NCI-H446 (cell line): ENCODE measurements at places on chromosomes 7 and 10.

DNA sequence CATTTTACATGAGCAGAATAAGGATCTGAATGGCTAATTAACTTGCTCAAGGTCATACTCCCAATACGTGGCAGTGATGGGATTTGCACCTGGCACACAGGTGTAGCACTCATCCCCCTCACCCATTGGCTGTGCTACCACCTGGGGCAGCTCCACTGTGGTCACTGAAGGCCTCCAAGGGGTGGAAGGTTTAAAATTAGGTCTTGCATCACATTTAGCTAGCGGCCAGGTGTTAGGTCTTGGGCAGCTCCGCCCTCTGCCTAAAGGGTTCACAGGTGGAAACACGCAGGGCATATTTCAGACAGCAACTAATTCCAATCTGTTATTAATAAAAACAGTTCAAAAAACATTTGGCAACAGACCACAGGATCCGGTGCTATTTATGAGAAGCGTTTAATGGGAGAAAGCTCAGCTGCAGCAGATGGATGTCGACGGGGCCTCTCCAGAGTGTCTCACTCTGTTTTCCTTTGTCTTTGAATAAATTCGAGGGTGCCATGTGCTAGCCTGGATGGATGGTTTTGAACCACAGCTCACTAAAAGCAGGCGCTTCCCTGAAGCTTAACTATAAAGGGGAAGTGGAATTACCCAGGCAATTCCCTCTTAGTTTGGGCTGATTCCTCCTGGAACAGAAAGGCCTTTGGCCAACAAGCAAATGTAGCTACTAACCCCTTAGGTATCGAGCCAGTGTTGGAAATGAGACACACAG, 1017.6 kb downstream of the TYW1 start:
- no peak for DNase-seq

DNA sequence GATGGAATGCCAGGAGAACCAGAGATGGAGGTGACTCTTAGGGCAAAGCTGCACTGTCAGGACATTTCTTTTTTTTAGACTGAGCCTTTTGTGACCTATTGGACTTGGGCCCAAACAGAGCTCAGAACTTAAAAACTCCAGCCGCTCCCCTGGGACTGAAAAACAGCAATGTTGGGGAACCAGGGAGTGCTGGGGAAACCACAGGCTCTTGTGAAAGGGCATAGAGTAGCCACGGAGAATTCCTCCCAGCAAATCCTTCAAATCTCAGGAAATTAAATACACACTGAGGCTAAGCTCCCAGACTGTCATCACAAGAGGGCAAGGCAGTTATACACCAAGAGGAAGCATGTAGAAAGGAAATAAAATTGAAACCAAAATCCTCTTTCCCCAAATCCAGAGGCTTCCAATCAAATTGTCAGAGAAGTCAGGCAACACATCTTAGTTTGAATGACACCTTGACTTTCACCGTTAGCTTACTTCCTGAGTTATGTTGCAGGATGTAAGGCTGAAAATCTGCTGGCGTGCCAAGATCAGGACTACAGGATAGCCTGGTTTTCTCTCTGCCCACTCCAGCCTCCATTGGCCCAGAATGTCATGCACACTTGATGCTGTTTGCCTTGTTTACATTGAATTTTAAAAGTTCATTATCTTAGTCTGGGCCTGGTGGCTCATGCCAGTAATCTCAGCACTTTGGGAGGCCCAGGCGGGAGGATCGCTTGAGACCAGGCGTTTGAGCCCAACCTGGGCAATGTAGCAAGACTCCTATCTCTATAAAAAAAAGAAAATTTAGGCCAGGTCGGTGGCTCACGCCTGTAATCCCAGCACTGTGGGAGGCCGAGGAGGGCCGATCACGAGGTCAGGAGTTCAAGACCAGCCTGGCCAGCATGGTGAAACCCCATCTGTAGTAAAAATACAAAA, 2.6 kb upstream of the RFC2 start:
- no peak for DNase-seq

- DNase-seq: no peak
These were observed 366.1 kb upstream of the ANKRD30A start for GRCh38 chr10:36759141-36759805.

DNA sequence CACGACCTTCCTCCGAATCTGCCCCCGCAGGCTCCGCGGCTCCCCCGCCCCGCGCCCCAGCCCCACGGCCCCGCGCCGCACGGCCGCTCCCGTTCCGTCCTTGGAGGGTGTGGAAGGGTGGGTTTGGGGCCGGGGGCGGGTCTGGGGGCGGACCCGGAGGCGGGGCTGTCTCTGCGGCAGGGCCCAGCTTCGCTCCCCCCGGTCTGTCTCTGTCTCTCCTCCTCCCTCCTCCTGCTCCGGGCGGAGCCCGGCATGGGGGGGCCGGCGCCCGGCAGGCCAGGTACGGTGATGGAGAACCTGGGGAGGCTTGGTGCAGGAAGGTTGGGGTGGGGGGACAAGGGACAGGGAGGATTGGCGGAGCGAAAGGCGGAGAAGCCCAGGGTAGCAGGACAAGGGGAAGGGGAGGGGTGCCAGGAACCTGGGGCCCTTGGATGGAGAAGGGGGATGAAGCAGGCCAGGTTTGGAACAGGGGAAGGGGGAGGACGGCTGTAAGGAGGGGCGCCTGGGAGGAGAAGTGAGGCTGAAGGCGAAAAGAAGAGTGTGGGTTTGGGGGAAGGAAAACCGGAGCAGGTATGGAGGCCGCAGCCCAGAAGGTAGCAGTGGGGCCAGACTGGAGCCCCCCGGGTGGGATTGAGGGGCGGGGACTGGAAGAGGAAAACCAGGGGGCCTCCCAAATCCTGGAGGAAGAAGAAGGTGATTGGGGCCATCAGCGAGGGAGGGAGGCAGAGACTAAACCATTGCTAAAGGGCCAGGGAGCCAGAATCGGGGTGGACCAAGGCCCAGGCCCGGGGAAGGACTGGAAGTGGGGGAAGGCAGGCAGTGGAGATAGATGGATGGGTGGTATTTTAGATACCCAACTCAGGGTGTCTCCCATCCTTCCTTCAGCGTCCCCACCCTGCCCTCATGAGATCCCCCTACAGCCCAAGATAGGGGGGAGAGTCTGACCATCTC, at the start of gene NYAP1:
Gene NYAP1 (plus strand): TSS at position 206 of the 951 bp plus-strand sequence. CDS start 1,385 bp downstream, outside the sequence.
- peak; percentile 41 for DNase-seq

DNA sequence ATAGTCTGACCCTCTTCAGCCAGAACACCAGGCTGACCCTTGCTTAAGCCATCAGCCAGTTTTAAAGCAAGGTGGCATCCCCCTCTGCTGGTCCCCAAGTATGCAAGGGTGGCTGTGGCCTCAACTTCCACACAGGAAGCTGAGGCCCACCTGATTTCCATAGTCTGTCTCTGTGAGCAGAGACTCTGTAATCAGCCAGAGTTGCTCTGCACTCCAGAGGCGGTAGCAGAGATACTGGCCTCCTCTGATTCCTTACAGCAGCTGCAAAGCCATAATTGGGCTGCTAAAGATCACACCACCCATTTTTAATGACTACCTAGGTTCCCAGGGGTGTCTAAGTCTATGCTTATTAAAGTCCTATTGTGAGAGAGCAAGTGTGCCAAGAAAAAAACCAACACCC, 1.8 kb downstream of the PDAP1 start:
- no peak for DNase-seq

DNA sequence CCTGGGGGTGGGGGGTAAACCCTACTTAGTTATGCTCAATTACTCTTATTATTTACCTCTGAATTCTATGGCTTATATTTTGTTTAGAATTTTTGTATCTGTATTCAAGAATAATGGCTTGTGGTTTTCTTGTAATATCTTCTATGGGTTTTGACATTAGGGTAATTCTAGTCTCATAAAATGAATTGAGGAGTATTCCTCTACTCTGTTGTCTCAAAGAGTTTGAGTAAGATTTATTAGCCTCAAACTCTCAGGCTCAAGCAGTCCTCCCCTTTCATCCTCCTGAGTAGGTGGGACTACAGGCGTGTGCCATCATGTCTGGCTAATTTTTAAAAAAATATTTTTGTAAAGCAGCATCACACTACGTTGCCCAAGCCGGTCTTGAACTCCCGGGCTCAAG, 19.6 kb upstream of the UCMA start:
- DNase-seq: no peak

GRCh38 chr7:32200646-32201045, 130.4 kb upstream of the PDE1C start:
- DNase-seq: peak; percentile 12

DNA sequence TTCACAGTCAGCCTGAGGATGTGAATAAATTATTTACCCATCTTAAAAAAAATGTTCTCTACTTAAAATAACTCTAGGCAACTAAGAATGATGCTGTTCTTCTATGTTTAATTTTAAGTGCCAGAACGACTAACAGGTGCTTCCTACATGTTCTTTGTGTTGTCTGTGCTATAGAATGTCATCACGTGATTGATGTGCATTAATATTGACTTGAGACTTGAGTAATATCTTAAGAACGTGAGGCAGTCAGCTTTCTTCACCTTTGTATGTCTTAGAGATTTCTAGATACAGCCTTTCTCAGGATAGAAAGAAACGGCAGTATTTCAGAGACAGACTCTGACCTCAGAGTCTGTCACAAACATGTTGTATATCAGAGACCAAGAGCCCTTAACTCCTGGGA, 274.6 kb downstream of the KCND2 start:
- no peak for DNase-seq

DNA sequence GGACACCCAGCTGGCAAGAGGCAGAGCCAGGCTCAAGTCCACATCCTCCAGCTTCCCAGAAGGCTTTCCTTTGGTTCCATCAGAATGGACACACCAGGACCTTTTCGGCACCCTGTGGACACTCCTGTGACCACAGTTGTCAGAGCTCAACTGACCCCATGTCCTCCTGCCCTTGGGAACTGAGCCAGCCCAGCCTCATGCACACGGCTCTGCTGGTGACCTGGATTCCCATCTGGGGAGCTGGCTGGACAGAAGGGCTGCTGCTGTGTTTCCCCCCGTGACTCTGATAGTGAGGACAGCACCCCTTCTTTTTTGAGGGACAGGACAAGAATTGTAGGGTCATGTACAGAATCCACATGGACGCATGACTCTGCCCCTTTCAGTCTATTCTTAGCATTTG, 289.2 kb downstream of the WDR37 start:
- no peak for DNase-seq

DNA sequence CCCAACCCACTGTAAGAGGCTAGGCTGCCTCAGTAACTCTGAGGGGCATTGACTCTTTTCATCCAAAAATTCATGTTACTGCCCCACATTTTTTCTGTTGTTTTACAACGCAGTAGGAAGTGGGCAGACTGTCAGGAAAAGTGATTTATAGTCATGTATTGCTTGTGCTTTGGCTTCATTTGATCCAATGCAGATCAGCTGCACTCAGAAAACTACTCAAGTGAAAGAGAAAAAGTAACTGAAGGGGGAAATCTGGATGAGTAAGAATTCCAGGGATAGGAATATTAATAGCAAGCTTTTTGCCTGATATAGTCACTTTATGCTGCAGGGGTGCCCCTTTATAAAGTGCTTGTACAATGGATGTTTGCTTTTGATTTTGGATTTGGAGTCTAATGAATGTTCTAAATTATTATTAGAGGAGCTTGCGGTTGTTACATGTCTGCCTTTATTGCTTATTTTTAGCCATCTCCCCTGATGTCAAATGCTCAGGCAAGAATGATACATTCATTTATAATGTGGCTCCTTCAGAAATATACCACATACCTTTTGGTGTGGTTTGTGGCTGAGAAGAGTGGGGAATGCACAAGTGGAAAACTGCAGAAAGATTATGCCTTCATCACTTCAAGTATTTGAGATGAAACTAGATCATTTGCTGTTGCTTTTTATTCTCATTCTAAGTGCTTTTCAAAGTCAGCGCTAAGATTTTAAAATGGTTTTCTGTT, 86.1 kb downstream of the EGFR start:
- no peak for DNase-seq

GRCh38 chr10:62356447-62356846, 17.7 kb upstream of the ZNF365 start:
- DNase-seq: no peak

GRCh38 chr7:18123508-18124239, 96.0 kb upstream of the PRPS1L1 start:
- DNase-seq: no peak

DNA sequence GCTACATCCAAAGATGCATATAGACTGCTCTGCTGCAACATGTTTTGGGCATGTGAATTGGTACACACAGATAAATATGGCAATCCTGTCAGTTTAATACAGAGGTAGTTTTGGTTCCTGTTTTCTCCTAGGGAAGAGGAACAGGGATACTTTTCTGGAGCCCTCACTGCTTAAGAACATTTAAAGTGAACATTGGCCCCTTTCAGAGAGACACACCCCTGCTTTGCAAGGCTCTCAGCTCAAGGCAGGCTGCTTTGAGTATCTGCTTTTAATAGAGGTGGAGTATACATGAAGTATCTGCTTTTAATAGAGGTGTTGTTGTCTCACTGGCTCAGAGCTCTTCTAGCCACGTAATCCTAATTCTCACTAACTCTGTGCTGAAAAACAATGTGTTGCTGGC, 38.9 kb downstream of the CYP51A1 start:
- no peak for DNase-seq

DNA sequence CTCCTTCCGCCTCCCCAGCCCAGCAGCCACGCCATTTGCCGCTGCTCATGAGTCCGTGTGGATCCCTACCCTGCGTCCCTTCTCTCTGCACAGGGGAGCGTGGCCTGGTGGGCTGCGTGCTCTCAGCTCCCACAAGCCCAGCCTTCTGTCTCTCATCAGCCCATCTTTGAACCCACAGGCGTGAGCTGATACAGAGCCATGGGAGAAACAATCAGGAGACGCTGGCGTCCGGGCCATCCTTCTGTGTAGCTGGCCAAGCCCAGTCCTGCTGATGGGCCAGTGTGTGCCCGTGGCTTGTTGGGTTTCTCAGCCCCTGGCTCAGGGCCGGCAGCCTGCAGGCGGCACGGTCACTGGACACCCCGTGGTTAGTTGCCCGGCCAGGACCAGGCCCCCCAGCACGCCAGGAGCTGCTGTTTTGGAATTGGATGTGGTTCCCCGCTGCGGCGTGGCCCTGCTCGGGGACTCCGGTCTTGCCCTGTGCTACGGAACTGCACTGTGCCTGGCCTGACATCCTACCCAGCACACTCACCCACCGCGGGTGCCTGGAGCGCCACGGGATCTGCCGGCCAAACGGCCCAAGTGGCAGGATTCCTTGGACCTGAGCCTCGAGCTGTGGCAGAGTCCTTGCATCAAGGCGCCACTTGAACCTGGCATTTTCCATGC, 88.9 kb downstream of the ELFN1 start:
- no peak for DNase-seq

GRCh38 chr10:126538439-126539135, 131.9 kb downstream of the C10orf90 start:
- DNase-seq: no peak

DNA sequence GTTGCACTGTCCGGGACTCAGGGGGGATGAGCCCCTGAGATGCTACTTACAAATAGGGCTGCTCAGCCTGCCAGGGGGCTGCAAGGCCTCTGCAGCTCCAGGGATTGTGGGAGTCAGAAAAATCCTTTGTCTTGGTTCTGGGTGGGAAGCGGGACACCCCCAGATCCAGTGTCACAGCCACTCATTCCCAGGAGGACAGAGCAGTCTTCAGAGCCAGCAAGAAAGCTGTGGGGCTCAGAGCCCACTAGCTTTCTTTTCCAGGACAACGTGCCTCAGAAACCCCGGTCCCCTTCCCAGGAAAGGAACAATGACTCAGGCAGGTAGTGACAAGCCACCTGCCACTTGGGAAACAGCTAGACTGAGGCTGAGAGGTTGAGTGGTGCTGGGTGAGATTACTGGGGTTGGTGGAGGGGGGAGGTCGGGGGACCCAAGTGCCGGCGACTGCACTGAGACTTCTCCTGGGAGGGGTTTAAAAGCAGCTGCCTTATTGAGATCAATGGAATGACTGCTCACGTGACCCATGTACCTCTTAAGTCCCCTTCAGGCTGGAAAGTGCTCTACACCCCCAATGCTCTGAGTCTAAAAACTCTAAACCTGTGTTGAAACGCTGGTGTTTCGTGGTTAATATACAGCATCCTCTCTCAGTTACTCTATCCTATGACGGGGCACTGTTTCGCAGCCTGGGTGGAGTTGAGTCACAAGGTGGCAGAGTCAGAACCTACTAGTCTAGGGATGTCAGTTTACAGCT, 123.6 kb downstream of the UBE2H start:
- DNase-seq: no peak
